Activated naive CD4-positive, alpha-beta T cell treated with anti-CD3 and anti-CD28 coated beads, Interleukin-2, amount 50 U/mL, for 72 hours (primary cell): ENCODE measurements at places on chromosomes 1 and 21. TPM values are rescaled to one million over a fixed set of nuclear protein-coding genes. Genes with fewer than 3 reads are reported as not detected.

The MX2 gene
- total RNA-seq: 3.6 TPM

The RPTN gene
- total RNA-seq: not detected

GRCh38 chr1:242731446-242731845, 206.9 kb upstream of the PLD5 start:
- DNase-seq: no peak

DNA sequence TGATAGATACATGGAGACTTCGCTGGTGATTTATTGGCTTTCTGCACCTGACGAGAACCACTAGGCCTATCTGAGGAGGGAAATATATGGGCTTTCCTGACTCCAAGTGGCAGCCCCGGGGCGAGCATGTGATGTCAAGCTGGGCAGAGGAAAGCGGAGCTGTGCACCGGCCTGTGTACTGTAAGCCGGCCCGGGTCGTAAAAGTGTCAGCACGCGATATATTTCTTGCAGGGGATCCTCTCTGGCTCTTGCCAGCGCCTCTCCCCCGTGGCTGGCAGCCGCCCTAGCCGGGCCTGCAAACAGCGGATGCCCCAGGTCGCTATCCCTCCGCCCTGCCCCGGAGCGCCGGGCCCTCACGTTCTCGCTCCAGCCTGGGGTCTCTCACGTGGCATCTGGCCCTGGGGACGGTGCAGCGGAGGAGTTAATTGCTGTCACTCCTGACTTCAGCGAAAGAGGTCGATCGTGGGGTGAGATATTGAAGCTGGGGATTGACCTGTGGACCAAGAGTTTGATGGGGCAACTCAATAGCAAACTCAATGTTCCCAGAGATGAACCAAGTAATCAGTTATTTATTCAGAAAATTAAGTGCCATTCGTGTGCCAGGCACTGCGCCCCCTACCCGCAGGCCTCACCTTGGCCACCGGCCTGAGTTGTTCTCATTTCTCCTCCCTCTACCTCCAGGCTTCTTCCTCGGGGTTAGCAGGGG, 41.0 kb upstream of the HAO2 start:
- DNase-seq: no peak

GRCh38 chr1:115409094-115410015, 71.3 kb upstream of the NGF start:
- no peak for DNase-seq

DNA sequence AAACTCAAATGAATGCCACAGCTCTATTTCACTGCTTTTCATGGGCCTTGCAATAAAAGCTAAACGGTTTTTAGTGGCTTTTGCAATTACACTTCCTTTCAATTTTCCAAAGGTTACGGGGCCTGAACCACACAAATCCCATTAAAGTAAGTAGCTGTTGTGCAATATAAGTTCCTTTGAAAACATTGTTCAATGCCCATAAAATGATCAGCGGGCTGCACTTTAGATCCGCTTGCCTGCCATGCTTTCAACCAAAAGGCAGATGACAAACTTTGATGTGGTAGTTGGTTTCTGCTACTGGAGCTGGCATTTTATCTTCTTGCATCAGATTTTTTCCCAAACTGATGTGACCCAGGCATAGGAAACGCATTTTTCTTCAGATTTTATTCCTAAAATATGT, 50.2 kb downstream of the PRRX1 start:
- no peak for DNase-seq

- DNase-seq: no peak
These were observed 45.3 kb upstream of the KCNE1 start for GRCh38 chr21:34557261-34557660.

GRCh38 chr1:62686822-62687221, 1.4 kb downstream of the DOCK7 start:
- no peak for DNase-seq
